Neural cell (in vitro differentiated cells): ENCODE measurements at places on chromosomes 3 and 15. TPM values are rescaled to one million over a fixed set of nuclear protein-coding genes. Genes with fewer than 3 reads are reported as not detected.

Gene FRMD4B
- polyA plus RNA-seq = 4.8 and 6.2 TPM in 2 replicates

Gene ARNT2
- 41.2 and 49.8 TPM in 2 replicates for polyA plus RNA-seq

Gene CCR8
- polyA plus RNA-seq = not detected in 2 replicates

Gene ATG3
- polyA plus RNA-seq = 37.1 and 49.3 TPM in 2 replicates

Gene ZNF620
- polyA plus RNA-seq = 20.2 and 31.0 TPM in 2 replicates

Gene POU1F1
- polyA plus RNA-seq = not detected in 2 replicates

Gene MESP1
- 4.8 and 5.5 TPM in 2 replicates for polyA plus RNA-seq

Gene MGLL
- polyA plus RNA-seq = 2.0 and 3.7 TPM in 2 replicates

Gene DAZL
- polyA plus RNA-seq = 0.20 TPM in 1 of 2 replicates, not detected in the other

Gene PML
- 4.7 and 10.9 TPM in 2 replicates for polyA plus RNA-seq

Gene ADAMTS17
- 0.04 TPM in 1 of 2 replicates, not detected in the other for polyA plus RNA-seq

Gene ATP8B4
- polyA plus RNA-seq = 1.0 and 2.9 TPM in 2 replicates
